ENCODE measurements at places on chromosomes 13 and 19.

GRCh38 chr13:72153272-72153671 lies 286.3 kb upstream of the DACH1 start:
- no peak for DNase-seq

DNA sequence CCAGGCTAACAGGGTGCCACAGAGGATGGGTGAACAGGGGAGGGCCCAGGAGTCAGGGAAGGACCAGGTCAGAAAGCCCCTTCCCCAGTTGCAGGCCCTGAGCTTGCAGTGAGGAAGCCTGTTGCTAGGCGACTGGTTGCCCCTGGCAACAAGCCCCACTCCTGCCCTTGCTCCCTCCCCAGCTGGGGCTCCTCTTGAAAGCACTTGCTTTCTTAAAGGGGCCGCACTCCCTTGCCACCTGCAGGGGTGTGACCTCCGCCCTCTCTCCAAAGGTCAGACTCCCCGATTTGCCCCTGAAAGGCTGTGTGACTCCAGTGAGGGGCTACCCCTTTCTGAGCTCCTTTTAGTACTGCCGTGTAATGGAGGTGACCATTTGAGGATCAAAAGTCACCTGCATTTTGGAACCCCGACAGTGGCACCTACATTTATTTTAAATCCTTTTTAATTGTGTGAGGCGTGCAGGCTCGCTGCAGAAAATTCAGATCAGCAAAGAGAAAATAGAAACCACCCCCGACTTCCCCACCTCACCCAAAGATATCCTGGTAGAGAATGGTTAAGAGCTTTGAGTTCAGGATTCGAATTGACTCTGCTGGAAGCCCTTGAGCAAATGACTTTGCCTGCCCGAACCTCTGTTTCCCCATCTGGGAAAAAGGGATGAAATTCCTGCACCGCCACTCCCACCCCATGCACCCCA lies 4.8 kb downstream of the FCHO1 start:
- DNase-seq = no peak

DNA sequence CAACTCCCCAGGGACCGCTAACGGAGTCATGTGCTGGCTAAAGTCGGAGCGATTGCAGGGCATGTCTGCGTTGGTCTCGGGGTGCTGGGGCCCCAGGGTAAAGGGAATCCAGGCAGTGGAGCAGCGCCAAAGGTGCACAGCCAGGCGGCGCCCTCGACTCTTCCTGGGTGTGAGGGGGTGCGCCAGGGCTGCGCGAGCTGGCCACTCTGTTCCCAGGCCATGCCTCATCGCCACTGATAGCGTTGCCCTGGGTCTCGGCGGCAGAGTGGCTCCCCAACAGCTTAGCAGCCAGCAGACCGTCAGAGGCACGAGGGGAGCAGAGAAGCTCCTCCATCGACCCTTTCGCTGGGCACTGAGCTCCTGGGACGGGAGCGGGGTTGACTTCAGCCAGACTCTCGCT lies 152.7 kb downstream of the B3GLCT start:
- DNase-seq = no peak

DNA sequence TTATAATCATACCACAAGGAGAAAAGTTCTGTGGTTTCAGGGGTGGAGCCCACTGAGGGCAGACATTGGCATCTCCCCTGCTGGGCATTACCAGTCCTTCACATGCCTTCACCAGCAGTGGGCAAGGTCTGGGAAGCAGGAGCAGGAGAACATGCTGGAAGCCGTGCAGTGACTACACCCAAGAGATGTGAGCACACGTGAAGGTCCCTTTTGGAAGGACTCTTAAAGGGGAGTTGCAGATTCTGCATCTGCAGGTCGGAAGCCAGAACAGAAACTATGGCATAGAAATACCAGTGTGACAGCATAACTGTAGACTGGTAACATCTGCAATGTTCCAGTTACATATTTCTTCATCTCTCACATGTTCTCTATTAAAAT lies 26.9 kb upstream of the KL start:
- DNase-seq = no peak

DNA sequence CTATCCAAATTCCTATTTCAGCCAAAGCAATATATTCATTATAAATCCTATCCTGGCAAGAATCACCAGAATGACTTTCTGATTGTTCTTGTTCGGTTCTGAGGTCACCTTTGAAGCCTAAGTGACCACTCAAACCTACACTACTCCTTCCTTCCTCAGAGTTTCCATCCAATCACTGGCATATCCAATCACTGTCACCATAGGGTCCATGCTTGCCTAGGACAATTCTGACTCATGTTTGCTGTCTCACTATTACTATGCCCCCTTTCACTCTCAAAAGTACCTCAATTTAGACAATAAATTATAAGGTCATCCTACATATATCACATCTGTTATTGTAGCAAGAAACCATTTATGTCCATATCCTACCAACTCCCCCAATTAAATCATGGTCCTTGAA lies 58.9 kb downstream of the UBL3 start:
- DNase-seq = no peak

- DNase-seq = no peak
Measured at GRCh38 chr19:1718420-1719291, 34.6 kb upstream of the ONECUT3 start.

GRCh38 chr13:81957121-81957520 lies 1616.2 kb upstream of the SPRY2 start:
- no peak for DNase-seq

DNA sequence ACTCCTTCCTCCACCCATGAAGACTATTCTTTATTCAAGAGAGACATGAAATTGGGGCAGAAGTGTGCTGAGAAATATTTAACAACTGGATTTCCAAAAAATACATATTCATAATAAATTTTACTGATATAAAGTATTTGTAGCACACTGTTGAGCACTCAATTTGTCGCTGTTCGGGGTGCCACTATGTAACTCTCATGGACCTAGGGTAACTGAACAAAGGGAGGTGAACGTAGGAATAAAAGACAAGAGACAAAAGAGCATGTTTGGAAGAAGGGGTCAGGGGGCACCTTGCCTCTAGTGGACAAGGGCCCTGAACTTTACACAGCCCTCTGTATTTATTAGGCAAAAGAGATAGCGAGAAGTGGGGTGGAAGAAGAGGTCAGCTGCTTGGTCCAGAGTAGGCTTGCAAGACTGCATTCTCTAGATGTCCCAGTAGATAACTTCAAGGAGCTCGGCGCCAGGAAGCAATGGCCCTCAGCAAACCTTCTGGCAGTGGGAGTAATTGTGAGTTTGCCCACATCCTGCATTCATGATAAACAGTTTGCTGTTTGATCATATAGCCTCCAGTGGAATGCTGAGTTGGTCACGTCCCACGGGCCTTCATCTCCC lies 4.5 kb upstream of the ZNF175 start:
- DNase-seq = no peak

GRCh38 chr13:89255844-89256406 lies 1584.8 kb downstream of the SLITRK5 start:
- no peak for DNase-seq

GRCh38 chr13:40648841-40649240 lies 17.6 kb downstream of the FOXO1 start:
- DNase-seq = no peak

DNA sequence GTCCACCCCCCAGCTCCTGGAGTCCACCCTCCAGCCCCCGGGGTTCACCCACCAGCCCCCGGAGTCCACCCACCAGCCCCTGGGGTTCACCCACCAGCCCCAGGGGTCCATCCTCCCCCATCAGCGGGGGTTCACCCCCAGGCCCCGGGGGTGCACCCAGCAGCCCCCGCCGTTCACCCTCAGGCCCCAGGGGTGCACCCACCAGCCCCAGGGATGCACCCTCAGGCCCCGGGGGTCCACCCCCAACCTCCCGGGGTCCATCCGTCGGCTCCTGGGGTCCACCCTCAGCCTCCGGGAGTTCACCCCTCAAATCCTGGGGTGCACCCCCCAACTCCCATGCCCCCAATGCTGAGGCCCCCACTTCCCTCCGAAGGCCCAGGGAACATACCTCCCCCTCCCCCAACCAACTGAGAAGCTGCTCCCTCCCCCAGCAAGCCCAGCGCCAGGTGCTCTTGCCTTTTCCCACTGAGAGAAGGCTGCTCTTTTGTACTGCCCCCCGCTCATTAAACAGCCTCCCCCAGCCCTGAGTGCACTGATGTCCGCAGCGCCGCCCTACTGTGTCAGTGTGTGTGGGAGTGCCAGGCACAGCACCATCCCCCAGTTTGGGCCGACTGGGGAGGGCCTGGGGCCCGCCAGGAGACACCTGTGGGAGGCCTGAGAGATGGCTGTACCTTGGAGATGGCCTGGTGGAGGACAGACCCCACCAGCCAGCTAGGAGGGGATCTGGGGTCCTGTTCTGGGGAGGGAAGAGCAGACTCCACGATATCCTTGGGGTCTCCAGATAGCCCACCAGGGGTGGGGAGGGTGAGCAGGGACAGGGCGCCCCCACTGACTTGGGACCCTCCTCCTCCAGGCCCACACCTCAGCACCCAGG lies 750 bp upstream of the AMH start:
- no peak for DNase-seq
